ENCODE measurements at places on chromosomes 13 and 19.

GRCh38 chr19:1263188-1263587 is 5.9 kb upstream of the CIRBP start:
- peak; percentile 75 for DNase-seq

GRCh38 chr19:18883526-18884304 is 12.2 kb downstream of the CERS1 start:
- DNase-seq: no peak

GRCh38 chr13:46369506-46370277 is 17.4 kb downstream of the RUBCNL start:
- DNase-seq: peak; percentile 32

GRCh38 chr19:42471554-42472249 is 29.0 kb upstream of the CXCL17 start:
- peak; percentile 8 for DNase-seq

DNA sequence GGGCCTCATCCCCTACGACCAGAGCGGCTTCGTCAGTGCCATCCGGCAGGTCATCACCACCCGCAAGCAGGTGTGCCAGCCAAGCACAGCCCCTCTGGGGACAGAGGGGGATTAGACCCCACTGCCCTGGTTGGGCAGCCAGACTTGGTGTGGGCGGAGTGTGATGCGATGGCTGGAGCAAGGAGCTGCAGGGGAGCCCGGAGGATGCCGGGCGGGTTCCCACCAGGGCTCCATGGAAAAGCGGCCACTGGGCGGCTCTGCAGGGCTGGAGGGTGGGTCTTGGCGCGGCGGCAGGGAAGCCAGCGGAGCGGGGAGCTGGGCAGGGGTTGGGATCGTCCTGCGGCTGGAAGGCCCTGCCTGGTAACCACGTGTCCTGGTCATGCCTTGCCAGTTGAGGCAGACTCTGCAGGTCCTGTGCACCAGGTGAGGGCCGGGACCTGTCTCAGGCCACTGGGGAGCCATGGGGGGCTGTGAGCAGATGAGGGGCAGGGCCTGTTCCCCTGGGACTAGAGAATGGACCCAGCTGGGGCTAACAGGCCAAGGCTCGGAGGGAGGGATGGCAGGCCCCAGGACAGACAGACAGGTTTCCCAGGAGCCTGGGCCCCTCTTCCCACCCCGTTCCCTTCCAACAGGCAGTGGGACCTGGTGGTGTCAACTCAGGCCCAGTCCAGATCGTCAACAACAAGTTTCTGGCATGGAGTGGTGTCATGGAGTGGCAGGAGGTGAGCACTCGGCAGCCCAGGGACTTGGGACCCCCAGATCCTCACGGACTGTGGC is 6.3 kb downstream of the PTOV1 start:
- no peak for DNase-seq

DNA sequence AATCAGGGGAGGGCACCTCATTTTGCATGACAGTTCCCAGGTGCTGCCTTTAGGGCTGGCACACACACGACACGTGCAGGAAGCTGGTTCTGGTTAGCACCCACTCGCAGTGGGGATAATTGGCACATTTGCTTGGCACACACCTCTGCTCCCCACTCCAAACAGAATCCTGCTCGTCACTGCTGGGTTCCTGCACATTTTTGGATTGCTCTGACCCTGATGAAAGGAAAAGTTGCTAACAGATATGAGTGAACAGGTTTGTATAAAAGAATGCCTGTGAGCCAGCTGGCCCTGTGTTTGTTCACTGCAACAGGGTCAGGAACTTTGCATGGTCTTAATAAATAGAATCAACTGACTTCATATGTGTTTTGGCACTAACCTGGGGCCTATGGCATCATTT is 1500.4 kb downstream of the EFNB2 start:
- DNase-seq: no peak

DNA sequence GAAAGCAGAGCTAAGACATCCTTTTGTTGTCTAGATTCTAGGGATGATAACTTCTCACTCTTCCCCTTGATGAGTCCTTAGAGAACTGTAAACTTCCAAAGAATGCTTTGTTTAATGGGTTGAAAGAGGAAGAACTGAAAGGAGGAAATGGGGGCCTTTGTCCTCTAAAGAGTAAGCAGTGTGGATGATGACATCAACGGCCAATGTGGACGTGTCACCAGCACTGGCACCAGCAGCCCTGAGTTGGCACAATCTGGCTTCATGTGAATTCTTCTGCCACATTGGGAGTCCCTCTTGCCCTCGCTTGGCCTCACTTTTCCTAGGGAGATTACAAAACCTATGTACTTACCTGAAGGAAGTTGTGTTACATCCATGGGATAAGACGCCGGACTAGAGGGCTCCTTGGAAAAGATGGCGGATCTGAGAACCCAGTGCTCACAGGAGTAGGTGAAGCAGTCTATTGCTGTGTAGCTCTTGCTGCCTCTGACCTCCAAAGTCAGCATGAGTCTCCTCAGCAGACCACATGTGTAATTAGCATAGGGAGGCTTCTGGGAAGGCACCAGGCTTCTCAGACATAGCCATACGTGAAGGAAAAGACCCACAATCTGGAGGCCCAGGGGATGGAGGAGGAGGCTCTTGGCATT is 62.8 kb downstream of the RGCC start:
- DNase-seq: no peak

DNA sequence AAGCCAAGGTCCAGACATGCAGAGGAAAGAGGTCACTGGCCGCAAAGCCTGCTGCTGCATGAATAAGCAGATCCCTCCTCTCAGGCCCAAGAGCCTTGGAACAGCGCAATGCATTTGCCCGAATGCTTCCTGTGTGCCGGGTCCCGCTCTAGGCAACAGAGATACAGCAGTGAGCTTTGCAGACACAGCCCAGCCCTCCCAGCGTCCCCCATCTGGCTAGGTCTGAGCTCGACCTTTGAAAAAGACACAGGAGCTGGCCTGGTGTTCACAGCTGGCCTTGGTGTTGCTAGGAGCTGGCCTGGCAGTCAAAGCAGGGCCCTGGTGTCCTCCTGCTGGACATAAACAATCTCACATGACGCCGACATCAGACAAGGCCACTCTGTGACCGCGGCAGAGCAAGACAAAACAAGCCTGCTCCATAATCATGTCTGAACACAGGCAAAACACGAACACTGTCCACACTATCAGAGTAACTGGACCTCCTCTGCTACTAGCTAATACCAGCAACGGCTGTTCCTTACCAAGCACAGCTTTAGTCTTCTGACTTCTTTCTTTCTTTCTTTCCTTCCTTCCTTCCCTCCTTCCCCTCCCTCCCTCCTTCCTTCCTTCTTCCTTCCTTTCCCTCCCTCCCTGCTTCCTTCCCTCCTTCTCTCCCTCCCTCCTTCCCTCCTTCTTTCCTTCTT is 5.7 kb upstream of the PEX11G start:
- no peak for DNase-seq

GRCh38 chr13:95457294-95457693 is 95.2 kb upstream of the CLDN10 start:
- DNase-seq: no peak

GRCh38 chr13:46675016-46675415 is 121.9 kb downstream of the ESD start:
- no peak for DNase-seq

All from thyroid gland (tissue), 4 donors.